Stimulated activated CD4-positive, alpha-beta T cell treated with anti-CD3 and anti-CD28 coated beads, TNF-alpha, amount 100 ng/mL, for 1 hour (primary cell): ENCODE measurements at places on chromosomes 11 and 22.

- DNase-seq: no peak
Measured at GRCh38 chr11:75733431-75734107, 15.9 kb downstream of the MOGAT2 start.

- no peak for DNase-seq
Measured at GRCh38 chr22:18096823-18097222, 13.8 kb upstream of the TUBA8 start.

DNA sequence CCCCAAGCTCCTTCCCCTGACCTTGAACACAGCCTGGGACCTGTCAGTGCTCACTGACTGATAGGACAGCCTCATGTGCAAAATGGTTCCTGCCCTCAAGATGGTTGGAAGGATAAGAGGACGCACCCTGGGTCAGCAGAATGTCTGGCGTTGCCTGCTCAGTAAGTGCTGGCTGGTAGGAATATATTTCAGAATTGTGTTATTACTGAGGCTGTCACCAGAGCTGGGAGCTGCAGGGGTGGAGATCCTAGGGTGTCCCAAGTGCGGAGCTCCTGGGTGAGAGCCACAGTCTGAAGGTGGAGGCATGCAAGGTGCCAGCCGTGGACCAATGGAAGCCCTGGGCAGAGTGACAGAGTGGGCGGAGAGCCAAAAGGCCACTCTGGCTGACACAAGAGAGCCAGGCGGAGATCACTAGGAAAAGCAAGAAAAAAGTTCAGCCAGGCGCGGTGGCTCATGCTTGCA lies 1.0 kb upstream of the SEC14L4 start:
- no peak for DNase-seq

DNA sequence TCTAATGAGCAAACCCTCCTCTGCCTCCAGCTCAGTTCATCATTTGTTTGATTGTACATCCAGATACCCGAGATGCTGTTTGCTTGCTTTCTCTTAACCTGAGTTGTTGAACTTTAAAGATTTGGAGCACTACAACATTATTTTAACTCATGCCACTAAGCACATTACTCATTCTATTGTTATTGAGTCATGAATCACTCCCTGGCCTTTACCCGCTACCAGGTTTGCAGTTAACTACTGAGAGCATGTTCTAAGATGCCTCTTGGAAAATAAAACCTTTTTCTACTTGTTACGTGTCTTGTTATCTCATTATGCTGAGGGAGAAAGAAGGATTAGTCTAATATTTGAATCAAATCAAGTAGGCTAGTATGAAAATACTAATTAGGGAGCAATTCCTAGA lies 720.6 kb upstream of the ANO5 start:
- no peak for DNase-seq

DNA sequence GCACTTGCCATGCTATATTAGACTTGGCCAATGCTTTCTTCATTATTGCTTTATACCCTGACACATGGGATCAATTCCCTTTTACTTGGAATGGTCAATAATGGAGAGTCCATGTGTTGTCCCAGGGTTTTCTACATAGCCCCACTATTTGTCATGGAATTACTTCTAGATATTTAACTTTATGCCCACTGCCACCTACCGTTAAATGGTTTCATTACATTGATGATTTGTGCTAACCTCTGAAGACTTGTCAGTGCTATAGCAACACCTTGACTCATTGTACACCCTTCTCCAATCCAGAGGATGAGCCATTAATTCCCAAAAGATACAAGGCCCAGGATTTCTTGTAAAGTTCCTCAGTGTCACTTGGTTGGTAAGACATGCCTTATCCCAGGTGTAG lies 31.4 kb upstream of the SLC22A25 start:
- no peak for DNase-seq

DNA sequence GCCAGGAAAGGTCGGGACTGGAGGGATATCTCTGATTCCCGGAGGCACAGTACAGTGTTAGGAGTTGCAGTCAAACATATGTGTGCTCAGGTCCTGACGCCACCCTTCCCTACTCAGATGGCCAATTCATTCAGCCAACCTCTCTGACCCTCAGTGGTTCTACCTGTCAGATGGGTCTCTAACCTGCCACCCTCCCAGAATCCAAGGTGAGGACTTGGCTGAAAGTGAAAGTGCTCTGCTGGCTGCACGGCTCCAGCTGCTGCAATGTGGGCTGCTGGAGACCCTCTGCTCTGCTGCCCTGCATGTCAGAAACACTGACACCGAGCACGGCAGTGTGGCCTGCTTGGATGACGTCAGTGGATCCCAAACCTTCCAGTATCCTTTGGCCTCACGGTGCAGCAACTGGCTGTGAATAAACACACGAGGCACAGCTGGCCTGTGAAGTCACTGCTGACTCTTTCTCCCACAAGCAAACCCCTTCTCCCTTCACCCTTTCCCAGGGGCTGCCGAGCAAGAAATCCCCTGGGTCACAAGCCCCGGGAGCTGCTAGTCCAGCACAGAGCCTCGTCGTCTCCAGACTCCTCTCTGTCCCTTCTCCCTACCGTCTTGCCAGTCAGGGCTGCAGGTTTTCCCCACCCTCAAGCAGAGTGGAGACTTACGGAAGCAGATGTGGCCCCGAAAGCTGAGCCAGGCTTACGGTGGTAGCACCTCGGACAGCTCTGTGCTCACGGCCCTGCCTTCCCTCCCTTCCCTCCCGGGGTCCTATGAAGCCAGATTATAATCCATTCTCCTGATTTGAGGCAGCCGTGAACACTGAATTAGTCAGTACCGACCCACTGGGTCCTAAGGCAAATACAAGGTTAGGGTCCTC lies 24.3 kb downstream of the KIAA0930 start:
- DNase-seq: no peak

GRCh38 chr11:116062490-116063171 lies 558.4 kb upstream of the CADM1 start:
- DNase-seq: no peak

- DNase-seq: no peak
Measured at GRCh38 chr11:119088406-119088805, 3.7 kb downstream of the HMBS start.

GRCh38 chr11:75945446-75945845 lies 130.4 kb downstream of the UVRAG start:
- no peak for DNase-seq

DNA sequence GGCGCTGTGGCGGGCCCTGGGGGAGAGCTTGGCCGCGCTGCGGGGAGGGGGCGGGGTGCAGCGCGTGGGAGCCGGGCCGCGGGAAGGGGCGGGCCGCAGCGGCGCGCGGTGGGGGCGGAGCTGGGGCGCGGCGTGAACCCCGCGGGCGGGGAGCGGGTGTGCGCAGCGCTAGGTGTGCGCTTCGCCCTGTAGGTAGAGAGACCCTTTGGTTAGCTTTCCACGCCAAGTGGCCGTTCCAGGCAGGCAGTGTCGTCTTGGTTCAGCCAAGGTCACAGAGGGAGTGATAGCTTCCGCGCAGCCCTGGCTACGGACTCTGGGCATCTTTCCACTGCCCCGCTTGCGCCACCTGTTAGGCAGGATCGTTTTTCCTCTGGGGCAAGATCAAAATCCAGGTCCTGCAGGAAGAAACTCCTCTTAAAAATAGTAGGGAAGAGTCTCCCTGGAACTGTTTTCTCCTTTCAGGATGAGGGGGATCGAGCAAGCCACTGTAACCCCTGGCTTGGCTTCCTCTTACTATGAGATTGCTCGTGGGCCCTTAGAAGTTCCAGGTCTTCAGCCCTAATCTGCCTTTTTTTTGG lies 434 bp downstream of the BANF1 start:
- DNase-seq: no peak

DNA sequence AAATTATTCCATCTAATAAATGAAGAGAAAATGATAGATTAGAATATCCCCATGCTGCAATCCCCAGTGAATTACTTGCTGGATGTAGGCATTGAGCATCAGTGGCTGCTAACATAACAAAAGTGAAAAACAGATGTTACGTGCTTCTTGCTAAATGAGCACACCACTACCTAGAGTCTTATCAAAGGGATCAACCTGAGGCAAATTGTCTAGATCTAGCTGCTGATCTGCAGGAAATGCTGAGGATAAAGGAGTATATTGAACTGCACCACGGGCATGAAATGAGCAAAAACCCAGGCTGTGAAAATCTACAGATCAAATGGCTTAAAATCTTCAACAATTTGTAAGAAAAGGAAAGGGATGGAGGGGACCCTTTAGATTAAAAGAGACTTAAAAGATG lies 45.3 kb upstream of the SCUBE2 start:
- DNase-seq: no peak

- no peak for DNase-seq
Measured at GRCh38 chr11:45102361-45102809, 44.1 kb upstream of the PRDM11 start.

GRCh38 chr11:133801356-133801755 lies 44.0 kb downstream of the SPATA19 start:
- no peak for DNase-seq

- no peak for DNase-seq
Measured at GRCh38 chr22:48185071-48186055, 1422.9 kb downstream of the TBC1D22A start.

- no peak for DNase-seq
Measured at GRCh38 chr22:42544686-42545085, 9.1 kb upstream of the SERHL2 start.

DNA sequence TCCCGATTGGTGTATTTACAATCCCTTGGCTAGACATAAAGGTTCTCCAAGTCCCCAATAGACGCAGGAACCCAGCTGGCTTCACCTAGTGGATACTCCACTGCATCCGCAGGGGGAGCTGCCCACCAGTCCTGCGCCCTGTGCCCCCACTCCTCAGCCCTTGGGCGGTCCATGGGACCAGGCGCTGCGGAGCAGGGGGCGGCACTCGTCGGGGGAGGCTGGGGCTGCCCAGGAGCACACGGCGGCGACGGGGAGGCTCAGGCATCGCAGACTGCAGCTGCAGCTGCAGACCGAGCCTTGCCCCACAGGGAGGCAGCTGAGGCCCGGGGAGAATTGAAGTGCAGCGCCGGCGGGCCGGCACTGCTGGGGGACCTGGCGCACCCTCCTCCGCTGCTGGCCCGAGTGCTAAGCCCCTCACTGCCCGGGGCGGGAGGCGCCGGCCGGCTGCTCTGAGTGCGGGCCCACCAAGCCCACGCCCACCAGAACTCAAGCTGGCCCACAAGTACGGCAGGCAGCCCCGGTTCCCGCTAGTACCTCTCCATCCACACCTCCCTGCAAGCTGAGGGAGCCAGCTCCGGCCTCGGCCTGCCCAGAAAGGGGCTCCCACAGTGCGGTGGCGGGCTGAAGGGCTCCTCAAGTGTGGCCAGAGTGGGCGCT lies 12.2 kb upstream of the SIK3 start:
- no peak for DNase-seq

GRCh38 chr11:786235-787083 lies 3.4 kb downstream of the CEND1 start:
- DNase-seq: no peak

GRCh38 chr22:45552580-45553350 lies 50.1 kb downstream of the FBLN1 start:
- DNase-seq: no peak
